Stimulated activated CD4-positive, alpha-beta T cell treated with anti-CD3 and anti-CD28 coated beads, TNF-alpha, amount 100 ng/mL, for 24 hours (primary cell): ENCODE measurements at places on chromosomes 1 and 21.
A peak's percentile ranks its signal among the peaks of the same experiment; 100 is the strongest.

- no peak for DNase-seq
These were observed 9.2 kb downstream of the LBR start for GRCh38 chr1:225418598-225418997.

DNA sequence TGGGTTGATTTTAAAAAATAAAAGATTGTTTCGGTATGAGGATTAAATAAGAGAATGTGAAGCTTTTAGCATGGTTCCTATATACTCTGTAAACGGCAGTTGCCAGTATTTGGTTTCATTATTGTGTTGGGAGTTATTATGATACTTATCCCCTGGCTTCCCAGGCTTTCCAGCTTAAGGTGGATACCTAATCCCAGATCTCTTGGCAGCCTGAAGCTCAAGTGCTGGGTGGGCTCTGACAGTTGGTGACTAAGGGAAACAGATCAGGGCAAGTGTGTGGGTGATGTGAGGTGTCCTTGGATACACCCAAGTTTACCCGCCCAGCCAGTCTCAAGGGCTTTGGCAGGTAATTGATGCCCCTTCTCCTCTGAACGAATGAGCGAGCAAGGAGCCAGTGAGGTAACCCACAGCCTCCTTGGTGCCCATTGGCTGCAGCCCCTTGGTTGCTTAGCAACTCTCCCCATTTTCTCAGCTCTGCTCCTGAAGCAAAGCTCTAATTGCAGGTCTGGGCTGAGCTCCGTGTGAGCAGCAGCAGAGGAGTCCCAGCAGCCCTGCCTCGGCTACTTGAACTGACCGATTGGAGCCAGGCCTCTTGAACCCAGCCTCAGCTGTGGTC is 6.1 kb downstream of the IPO13 start:
- no peak for DNase-seq

DNA sequence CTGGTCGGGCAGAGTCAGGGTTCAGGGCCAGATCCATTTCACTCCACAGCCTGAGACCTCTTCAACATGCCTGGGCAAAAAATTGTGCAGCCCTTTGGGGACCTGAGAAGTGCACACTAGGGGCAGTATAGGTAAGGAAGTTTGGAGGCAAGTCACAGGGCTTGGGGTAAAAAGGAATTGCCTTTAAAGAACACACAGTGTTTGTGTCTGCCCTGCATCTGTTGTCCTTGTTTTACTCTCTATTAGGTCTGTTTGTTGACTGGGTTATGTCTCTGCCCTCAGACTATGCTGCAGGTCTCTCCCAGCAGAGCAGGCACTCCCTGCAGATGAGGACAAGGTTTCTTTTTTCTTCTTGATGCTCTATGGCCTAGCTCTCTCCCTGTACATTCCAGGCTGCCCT is 22.0 kb downstream of the LDLRAD2 start:
- DNase-seq: no peak

DNA sequence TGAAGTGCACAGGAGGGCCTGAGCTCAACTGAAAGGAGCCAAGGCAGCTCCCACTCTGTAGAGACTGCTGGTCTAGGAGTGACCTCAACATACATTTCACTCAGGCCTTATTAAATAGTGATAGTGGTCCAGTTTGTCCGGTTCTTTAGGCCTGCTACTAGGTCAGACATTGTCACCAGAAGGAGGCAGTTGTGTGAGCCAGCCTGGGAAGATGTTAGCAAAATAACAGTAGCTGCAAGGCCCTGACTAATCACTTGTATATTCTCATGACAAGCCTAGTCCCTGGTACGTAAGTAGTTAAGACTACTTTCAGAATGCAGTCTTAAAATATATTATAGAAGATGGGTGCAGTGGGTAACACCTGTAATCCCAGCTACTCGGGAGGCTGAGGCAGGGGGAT is 264.0 kb upstream of the CAMK1G start:
- DNase-seq: no peak

GRCh38 chr1:202237052-202237451 is 43.5 kb downstream of the LGR6 start:
- peak; percentile 15 for DNase-seq

- no peak for DNase-seq
These were observed 123.2 kb downstream of the LHX8 start for GRCh38 chr1:75257424-75257823.

DNA sequence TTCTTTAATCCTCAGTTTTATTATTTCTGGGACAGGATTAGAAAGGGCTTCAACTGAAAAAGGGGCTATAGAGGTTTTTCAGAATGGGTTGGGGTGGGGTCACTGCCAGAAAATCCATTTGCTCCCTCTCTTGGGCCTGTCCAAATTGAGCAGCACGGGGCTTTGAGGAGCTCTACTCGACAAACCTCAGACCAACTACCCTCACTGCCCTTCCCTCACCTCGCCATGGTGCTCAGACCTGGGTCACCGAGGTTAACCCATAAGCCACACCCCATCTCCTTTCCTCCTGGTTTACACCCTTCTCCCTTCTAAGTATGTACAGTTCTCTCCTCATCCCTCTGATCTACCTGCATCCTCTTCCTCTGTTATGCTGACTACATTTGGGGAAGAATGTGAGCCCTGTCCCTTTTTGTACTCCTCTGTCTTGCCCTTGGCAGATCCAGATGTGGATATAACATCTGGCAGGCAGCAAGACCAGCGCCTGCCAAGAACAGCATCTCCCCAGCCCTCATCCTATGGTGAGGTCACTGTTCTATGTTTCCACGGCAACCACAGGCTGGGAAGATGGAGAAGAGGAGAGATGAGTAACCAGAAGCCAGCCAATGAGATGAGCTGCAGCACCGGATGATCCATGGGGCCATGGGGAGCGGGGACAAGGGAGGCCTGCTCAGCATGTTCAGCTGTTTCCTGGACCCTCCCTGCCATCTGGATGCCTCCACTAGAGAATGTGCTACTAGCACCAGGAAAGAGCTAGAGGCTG is 3.7 kb upstream of the FABP3 start:
- no peak for DNase-seq

DNA sequence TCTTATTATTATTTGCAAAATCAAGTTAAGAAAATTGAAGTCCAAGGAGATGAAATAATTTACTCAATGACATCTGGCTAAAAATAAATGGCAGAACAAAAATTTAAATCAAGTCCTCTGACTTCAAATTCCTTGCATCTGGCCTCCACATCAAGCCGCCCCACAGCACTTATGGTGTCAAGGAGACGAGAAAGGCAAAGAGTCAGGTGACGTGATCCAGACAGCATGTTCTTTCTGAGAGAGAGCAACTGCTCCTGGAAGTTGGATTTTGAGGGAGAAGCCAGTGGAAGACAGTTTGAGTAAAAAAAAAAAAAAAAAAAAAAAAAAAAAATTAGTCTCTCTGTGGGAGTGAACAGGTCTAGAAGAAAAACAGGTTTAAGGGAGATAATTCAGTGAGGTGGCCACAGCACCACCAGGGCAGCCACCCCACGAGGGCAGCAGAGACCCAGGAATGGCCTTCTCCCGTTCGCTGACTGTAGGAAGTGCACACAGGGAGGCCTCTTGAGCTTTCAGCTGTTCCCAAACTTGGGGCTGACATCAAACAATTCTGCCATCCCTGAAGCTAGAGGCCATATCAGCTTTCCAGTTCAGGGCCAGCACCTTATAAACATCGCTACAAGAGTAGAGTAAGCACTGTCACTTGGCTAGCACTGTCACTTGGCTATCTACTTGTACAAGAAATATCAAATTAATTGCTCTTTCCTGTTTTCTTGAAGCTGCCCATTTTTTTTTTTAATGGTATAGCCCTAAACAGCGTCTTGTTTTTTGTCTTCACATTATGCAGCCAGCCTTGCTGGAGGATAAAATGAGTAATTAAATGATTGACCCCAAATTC is 7.8 kb downstream of the C1orf162 start:
- DNase-seq: peak; percentile 39

DNA sequence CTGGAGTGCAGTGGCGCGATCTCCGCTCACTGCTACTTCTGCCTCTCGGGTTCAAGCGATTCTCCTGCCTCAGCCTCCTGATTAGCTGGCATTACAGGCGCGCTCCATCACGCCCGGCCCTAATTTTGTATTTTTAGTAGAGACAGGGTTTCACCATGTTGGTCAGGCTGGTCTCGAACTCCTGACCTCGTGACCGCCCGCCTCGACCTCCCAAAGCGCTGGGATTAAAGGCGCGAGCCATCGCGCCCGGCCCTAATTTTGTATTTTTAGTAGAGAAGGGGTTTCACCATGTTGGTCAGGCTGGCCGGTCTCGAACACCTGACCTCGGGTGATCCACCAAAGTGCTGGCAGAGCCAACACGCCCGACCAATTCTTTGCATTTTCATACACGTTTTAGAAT is 48.0 kb upstream of the LCE5A start:
- DNase-seq: no peak

DNA sequence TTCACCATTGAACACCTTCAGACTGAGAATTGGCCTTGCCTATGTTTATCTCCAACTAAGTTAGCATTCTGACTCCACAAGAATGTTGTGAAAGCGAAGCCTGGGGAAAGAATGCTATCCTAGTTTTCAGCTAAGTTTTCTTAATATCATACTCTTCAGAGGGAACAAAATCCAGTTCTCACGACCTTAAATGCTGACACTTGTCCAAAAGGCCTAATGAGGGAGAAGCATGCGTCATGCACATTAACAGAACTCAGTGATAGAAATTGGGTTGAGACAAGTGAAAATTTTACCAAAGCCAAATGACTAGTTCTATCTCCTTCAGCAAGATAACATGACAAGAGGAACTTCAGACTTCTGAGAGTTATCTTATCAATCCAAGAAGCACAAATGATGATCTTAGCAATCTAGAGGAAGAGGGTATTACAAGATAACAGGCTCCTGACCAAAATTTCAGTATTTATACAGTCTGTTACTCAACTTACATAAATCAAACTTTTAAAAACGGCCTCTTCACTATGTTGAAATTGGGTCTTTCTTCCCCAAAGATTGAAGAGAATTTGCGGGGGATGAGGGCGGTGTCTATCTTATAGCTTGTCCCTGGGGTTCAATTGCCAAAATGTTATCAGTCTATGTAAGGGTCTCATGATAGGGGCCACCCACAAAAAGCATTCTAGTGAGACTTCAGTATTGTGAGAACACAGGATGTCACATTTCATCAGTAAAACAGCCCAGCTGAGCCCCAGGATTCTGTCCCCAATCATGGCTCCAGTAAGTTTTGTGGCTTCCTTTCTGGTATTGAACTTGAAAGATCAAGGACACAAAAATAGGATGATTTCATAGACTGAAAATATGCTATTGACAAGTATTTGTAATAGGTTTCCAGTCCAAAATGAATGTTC is 26.5 kb upstream of the SLC45A3 start:
- DNase-seq: no peak

- no peak for DNase-seq
These were observed 7.5 kb downstream of the NCDN start for GRCh38 chr1:35564884-35565741.

GRCh38 chr1:93108335-93108734 is 29.3 kb downstream of the MTF2 start:
- DNase-seq: no peak

DNA sequence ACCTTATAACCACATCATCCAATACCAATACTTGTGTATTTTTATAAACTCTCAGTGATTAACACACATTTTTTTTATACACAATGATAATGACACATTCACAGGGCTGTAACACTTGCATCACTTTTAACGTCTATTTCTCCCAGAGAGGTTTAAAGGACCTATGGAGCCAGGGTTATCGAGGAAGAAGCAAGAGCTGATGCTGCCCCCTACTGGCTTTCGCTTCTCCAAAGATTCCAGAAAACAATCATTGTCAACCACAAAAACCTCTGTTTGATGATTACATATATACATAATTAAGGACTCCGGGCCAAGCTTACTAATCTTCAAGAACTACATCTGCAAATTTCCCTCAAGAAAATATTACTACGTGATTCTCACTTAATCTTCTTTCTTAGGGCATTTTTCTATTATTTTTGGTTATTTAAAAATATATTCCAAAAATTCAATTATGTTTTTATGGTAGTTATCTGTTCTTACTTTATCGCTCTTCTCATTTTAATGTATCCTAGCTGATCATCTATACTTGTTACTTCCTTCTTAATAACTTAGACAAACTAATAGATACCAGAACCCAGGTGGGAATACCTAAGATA is 214.5 kb downstream of the VAV3 start:
- DNase-seq: peak; percentile 5

DNA sequence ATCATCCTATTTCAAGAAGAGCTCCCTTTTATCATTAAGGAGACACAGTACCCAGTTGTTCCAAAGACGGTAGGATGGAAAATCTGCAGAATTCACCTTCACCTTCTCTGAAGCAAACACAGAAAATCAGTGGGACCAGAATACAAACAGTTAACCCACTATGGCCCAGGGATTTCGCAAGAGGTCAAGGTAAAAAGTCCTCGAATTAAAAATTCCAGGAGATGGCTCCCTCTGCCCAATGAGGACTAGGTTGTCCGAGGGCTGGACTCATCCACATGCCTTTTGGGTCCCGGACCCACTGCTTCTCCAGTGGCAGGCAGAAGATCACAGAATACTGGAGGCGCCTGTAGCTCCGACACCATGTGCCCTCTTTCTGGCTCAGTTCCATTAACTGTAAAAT is 42.9 kb downstream of the RCAN1 start:
- no peak for DNase-seq

- no peak for DNase-seq
These were observed 6.6 kb upstream of the PNRC2 start for GRCh38 chr1:23953020-23953419.

GRCh38 chr1:5667513-5668325 is 324.5 kb downstream of the NPHP4 start:
- no peak for DNase-seq

GRCh38 chr21:28496517-28496916 is 496.2 kb downstream of the LTN1 start:
- DNase-seq: no peak

DNA sequence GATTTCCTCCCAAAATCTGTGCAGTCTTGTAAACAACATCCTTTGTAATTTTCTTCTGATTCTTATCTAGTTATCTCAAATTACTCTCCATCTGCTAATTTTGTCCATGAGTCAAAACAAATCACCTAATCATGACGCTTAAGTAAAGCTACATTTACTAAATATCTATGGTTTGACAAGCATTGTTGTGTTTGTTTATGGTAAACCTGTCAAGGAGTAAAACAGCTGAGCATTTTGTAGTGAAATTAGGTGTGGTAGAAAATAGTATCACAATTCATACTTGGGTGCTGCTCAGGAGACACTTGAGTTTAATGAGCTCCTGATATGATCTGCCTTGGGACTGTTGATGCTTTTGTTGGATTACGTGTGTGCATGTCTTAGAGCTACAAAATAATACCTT is 11.6 kb downstream of the TIPRL start:
- no peak for DNase-seq

GRCh38 chr1:228875741-228876140 is 140.5 kb downstream of the RHOU start:
- no peak for DNase-seq

GRCh38 chr1:219365451-219365850 is 191.8 kb downstream of the LYPLAL1 start:
- DNase-seq: no peak

DNA sequence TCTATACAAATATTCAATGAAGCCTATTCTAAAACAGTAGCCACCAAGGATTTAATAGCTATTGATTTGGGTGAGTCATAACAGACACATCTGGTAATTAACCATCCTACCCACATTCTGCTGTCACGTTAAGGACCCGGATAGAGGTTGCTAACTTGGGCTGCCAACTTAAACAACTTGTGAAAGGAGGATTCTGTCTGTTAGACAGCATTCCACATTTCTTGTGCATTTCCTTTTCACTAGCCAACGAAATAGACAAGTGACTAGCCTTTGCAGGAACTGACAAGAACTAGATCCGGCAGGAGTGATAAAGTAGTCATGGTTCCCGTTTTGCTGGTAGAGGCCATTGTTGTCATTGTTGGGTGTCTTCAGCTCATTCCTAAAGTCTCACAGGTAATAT is 9.5 kb downstream of the DSCAM start:
- DNase-seq: no peak
